ENCODE measurements at places on chromosomes 3 and 15. TPM values are rescaled to one million over a fixed set of nuclear protein-coding genes. Genes with fewer than 3 reads are reported as not detected.
A peak's percentile ranks its signal among the peaks of the same experiment; 100 is the strongest.

DNA sequence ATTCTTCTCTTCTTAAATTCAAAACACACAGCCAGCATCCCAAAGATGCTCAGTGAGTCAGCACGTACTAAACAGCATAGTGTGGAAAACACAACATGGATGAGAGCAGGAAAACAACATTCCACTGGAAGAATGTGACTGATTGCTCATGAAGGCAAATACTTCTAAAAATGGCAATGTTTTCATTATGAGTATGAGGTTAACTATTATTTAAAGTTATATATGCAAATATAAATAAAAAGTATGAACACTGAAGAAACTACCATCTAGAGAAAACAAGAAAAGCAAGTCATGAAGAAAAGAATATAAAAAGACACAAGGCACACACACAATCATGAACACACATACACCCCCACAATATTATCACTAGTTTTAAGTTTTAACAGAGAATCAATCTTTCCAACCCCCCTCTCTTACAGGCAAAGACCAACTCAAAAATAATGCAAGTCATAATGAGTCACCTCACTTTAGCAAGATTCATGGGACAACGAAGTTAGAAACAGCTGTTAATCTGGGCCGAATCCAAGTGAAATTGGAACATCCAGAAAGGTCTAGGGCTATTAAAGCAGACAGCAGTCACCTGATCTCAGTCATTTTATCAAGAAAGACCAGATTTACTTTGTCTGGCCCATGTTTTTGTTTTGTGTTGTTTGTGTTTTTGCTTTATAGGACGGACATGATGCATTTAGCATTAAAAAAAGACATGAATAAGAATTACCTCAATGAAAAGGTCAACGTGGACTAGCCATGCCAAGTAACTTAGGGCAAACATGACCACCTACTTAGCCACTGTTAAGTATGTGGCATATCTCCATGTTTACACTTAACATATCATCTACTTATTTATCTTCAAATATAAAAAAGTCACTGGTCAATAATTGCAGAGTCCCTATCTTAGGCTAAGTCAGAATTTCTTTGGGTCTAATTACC is 18.1 kb downstream of the GBE1 start:
- no peak for DNase-seq

- DNase-seq = no peak
Observed at GRCh38 chr15:77547801-77548588, 84.7 kb downstream of the LINGO1 start.

DNA sequence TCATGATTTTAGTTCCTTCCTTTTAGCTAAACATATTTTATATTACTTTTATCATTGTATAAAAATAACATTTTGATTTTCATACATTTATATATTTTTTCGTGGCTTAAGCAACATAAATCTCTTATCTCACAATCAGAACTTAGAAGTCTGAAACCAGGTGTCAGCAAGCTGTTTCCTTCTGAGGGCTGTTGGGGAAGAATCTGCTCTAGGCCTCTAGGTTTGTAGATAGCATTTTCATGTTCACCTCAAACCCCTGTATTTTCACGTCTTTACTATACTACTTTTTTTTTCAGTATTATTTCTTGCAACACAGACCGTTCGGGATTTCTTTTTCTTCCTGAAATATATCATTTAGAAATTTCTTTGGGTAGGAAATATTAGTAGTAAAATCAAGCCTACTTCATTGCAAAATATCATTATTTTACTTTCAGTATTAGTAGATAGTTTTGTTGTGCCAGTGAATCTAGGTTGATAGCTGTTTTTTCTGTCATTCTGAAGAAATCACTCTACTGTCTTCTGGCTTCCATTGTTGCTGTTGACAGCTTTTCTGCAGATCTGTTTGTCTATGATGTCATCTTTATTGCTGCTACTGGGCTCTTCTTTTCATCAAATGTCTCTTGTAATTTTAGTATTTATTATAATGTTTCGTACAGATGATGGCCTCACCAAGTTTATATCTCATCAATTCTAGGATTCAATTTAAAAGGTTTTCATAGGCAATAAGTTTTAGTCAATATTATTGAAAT is 756.3 kb downstream of the VGLL3 start:
- DNase-seq = no peak

DNA sequence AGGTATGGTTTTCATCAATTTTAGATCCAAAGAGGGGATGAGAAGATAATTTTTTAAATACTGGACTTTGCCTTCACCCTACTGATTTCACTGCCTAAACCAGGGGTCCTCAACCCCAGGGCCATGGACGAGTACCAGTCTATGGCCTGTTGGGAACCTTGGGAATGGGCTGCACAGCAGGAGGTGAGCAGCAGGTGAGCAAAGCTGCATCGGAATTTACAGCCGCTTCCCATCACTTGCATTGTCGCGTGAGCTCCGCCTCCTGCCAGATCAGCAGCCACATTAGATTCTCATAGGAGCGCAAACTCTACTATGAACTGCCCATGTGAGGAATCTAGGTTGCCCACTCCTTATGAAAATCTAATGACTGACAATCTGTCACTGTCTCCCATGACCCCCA is 76.3 kb upstream of the TTBK2 start:
- no peak for DNase-seq

DNA sequence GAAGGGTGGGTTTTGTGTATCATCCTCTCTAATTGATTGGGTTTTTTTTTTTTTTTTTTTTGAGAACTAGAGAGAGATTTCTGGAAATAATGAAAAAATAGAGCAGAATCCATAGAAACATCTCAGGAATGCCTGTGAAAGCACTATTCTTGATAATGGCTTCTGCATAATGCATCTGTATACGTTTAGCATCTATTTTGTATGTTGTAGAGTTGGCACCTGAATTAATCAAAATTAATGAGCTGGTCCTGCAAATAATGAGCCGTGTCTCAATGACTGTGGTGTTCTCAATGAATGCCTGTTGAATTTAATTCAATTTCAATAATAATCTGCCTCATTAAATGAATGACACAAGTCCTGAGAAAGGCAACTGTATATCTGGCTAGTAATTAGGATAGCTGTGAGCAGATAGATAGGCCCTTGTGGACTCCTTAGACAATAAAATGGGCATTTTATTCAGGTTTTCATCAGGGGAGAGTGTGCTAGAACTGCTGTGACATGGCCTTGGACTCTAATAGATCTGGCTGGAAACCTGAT is 70.5 kb upstream of the WDR72 start:
- no peak for DNase-seq

- no peak for DNase-seq
Observed at GRCh38 chr3:20123131-20123652, 62.8 kb downstream of the SGO1 start.

- DNase-seq = no peak
Observed at GRCh38 chr3:36695769-36696137, 68.6 kb downstream of the DCLK3 start.

- no peak for DNase-seq
Observed at GRCh38 chr3:106167728-106168127, 298.9 kb upstream of the CBLB start.

DNA sequence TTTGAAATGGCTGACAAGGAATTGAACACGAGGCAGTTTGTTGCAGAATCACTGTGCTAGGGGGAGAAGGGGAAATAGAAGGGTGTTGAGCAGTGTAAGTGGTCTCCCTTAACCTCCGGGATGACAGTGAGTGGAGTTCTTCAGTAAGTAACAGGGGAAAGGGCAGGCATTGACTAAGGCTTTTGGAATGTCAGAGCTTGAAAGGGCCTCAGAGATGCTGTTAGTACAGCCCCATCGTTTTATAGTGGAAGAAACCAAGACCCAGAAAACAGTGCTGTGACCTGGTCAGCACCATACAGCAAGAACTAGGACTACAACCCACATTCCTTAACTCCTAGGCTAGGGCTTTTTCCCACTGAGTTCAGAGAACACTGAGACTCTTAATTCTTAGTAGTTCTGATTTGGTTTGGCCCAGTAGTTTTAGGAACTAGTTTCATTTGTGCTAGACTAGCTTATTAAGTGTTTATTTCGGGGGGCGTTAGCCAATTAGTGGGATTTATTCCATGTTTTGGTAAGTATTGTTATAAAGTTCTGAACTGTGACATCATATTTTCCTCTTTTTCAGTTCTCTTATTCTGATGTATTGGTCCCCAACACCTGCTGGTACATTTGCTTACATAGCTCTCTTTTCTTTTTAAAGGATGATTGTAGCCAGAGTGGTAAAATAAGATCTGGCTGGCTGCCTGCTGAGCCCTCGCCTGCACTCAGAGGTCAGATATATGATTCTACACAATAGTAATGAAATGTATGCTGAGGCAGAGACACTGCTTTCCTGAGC is 34.2 kb downstream of the RAB11A start:
- DNase-seq = no peak

DNA sequence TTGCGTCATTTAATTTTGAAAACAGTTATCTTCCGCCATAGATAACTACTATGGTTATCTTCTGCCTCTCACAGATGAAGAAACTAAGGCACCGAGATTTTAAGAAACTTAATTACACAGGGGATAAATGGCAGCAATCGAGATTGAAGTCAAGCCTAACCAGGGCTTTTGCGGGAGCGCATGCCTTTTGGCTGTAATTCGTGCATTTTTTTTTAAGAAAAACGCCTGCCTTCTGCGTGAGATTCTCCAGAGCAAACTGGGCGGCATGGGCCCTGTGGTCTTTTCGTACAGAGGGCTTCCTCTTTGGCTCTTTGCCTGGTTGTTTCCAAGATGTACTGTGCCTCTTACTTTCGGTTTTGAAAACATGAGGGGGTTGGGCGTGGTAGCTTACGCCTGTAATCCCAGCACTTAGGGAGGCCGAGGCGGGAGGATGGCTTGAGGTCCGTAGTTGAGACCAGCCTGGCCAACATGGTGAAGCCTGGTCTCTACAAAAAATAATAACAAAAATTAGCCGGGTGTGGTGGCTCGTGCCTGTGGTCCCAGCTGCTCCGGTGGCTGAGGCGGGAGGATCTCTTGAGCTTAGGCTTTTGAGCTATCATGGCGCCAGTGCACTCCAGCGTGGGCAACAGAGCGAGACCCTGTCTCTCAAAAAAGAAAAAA is 1.2 kb downstream of the B2M start:
- peak; percentile 77 for DNase-seq

GRCh38 chr3:168545591-168545990 is 449.9 kb upstream of the GOLIM4 start:
- DNase-seq = no peak

- DNase-seq = no peak
Observed at GRCh38 chr3:151835751-151836525, 22.0 kb downstream of the AADAC start.

GRCh38 chr15:100722551-100723314 is 120.3 kb downstream of the ASB7 start:
- DNase-seq = no peak

GRCh38 chr3:38645601-38646000 is 3.9 kb downstream of the SCN5A start:
- DNase-seq = no peak

DNA sequence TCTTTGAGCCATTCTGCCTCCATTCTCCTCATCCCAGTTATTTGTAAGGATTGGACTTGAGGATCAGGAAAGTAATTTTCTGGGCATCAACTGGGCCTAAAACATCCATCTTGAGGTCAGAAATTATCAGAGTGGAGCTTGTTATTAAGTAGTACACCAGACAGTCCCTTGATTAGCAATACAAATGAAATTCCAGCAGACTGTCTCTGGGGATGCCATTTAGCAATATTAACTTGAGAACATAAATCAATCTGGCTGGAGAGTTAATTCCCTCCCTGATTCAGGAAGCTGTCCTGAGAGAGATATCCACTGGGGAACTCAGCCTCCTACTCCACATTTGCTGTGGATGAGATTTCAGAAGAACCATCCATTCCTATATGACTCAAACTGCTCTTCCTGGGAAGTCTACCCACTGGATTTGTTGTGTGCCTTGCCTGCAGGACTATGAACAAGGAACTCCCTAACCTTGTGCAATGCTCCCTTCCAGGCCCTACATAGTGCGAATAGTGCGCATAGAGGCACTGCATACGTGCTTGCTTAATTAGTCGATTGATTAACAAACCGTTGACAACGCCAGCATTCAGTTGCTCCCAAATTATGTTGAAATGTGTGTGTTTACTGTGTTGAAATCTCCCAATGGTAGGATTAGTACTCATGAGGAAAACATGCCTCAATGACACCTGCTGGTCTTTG is 36.1 kb upstream of the MTMR14 start:
- no peak for DNase-seq

DNA sequence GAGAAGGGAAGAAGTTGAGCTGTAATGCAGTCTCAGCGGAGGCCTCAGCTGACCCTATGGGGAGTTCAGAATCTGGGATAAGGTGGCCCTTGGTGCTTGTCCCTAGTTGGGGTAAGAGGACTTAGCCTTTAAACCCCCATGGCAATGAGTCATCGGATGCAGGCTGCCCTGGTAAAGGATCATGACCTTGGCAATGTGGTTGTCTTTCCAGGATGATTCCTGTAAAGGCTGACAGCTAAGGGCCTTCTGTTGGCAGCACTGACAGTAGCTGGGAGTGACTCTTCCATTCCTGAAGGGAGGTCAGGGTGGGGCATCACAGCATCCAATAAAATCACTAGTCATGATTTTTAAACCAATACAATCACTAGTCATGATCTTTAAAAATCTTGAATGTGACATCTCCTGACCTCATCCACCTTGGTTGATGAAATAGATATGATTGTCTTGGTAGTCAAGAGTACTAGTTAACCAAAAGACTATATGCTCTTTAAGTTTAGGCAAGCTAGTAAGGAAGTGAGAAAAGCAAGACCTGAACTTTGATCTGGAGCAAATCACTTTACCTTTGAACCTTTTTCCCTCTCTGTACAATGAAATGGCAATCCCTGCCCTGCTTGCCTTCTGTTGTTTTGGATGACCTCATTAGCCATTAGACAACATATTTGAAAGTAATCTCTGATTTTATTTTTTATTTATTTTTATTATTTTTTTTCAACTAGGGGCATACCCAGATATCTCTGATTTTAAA is 71.3 kb upstream of the CACNA1D start:
- no peak for DNase-seq

- no peak for DNase-seq
Observed at GRCh38 chr3:25843332-25843731, 53.4 kb downstream of the OXSM start.

DNA sequence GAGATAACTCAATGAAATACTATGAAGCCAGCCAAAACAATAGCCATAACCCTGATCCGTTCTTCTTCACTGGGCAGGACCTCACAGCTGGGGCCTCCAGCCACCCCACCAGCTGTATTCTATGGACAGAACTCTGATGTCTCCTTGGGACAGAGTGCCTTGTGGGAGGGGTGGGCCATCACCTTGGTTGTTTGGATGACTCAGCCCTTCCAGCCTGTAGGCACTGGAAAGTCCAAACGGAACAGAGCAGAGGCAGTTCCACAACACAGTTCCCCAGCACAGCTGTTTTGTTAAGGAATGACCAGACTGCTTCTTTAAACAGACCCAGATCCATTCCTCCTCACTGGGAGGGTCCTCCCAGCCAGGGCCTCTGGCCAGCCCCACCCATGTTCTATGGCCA is 31.9 kb upstream of the ZBED2 start:
- no peak for DNase-seq

Gene FANCD2
- total RNA-seq = 86.4 TPM

Gene LEKR1
- 0.53 TPM for total RNA-seq

Gene NR1I2
- 0.40 TPM for total RNA-seq

Gene SAXO2
- 4.4 TPM for total RNA-seq

Gene RAF1
- 74.7 TPM for total RNA-seq

Gene KBTBD13
- total RNA-seq = not detected

Gene A4GNT
- total RNA-seq = not detected

Gene PPM1L
- 2.4 TPM for total RNA-seq

Gene BMF
- total RNA-seq = 7.6 TPM

Gene ATP13A5
- total RNA-seq = not detected

Gene SAMD7
- not detected for total RNA-seq

Gene CCR2
- 0.09 TPM for total RNA-seq

Gene ARPC4
- total RNA-seq = 164 TPM
